SK-N-SH (cell line): ENCODE measurements at places on chromosomes 6 and 20. TPM values are rescaled to one million over a fixed set of nuclear protein-coding genes. Genes with fewer than 3 reads are reported as not detected.

The PSORS1C2 gene
- not detected in 2 replicates for polyA plus RNA-seq

The SNAI1 gene
- 3.7 and 6.2 TPM in 2 replicates for polyA plus RNA-seq

The BHLHE23 gene
- polyA plus RNA-seq, result not detected in 2 replicates

The PSMB8 gene
- 52.8 and 55.7 TPM in 2 replicates for polyA plus RNA-seq

- DNase-seq, result no peak
These were observed 97.5 kb downstream of the AIG1 start for GRCh38 chr6:143158113-143158581.

DNA sequence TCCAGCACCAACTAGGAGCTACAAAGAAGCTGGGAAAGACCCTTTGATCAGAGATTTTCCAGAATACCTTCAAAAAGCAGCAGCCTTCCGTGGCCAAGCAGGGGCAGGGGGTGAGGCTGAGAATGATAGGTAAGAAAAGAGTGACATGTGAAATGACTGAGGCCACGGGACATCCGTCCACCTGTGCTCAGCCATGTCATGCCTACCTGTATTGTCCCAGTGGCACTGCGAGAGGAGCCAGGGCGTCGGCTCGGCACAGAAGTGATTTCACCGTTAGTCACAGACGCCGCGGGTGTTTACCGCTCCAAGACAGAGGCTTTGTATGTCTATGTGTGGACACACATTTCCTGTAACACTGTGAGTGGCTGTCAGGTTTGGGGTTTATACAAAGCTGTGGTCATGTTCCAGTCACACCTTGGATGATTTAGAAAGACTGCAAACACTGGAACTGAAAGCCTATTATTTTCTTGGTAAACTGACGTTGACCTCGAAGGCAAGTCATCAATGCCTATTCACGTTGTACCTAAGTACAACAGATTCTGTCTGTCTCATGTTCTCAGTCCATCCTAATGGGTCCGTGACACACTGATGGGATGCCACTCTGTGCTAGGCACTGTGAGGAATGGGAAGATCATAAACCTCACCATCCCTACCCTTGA is 32.1 kb upstream of the JAG1 start:
- no peak for DNase-seq

DNA sequence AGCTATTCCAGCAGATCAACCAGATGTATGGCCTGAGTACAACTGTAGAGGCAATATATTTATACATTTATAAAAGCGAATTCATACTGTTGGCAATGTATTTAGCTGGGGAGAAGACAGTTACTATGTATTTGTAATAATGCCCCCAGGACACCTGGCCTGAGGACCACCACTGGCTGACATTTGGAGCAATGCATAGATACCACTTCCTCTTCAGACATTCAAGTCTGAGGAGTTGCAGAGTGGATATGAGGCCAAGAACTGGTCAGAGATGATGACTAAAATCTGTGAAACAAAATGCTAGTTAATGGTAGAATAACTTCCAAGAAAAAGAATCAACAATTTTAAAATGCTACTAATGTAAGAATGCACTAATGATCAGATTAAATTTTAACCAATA is 462.3 kb downstream of the CDC5L start:
- no peak for DNase-seq

- DNase-seq, result no peak
These were observed 37.7 kb upstream of the DEFB112 start for GRCh38 chr6:50087231-50087954.

GRCh38 chr6:47138046-47138445 is 95.9 kb upstream of the ADGRF1 start:
- DNase-seq, result no peak

DNA sequence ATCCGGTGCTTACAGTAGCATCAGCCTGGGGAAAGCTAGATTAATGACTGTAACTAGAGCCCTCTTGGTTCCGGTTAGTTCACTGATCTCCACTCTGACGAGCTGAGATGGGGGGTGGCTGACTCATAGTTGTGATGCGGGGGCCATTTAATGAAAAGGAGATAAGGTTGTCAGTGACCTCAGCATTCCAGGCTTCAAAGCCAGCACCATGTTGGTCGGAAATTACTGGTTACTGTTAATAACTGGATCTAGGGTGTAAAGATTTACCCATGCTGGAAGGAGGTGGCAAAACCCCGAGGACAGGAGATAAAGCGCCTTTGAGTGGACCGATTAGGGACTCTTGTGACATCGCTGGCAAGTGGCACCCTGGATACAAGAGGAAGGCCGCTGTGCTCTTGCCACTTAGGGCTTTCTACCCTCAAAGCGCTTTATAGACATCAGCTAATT is 21.1 kb downstream of the FOXC1 start:
- DNase-seq, result no peak

DNA sequence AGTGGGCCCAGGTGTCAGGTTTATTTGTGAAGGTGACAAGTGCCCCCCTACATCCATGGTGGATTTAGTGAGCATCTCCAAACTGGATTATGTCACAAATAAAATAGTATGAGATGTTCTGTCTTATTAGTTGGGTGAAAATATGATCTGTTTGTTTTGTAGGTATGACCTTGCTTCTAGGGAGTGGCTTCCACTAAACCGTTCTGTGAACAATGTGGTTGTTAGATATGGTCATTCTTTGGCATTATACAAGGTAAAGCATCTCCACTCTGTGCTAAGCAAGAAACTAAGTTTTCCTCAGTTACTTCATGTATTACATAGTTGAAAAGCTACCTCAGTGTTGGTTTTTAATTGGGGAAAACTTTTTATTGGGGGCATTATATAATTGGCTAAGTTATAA is 88.4 kb downstream of the ATRN start:
- no peak for DNase-seq

GRCh38 chr20:62961310-62961783 is 8.8 kb downstream of the SLC17A9 start:
- DNase-seq, result peak; percentile 72

GRCh38 chr6:65979120-65979519 is 272.1 kb upstream of the EYS start:
- DNase-seq, result no peak

DNA sequence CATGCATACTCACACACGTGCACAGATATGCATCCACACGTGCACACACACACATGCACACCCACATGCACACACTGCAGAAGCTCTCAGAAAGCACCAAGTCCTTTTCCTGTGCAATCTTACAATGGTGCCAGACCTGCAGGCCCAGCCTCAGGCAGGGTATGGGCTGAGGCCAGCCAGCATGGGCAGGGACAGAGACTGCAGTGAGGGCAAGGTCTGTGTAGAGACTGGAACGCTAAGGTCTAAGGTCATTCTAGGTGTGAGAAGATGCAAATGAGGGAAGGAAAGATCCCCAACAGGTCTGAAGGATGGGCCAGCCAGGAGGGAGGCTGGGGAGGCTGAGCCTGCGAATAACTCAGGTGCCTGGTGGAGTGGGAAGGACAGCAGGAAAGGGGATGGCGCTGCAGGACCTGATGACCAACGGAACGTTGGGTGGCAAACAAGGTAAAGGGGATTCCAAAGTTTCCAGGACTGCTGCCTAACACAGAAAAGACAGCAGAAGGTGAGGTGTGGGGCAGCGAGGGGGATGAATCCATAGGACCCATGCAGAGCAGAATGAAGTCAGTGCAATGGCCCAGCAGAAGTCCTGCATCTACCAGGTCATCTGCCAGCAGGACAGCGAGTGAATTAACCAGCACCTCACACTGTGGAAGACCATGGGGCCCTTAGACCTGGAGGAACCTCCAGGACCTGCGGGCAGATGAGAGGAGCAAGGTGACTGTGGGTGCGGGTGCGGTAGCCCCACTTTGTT is 67.0 kb downstream of the ABHD12 start:
- DNase-seq, result no peak

DNA sequence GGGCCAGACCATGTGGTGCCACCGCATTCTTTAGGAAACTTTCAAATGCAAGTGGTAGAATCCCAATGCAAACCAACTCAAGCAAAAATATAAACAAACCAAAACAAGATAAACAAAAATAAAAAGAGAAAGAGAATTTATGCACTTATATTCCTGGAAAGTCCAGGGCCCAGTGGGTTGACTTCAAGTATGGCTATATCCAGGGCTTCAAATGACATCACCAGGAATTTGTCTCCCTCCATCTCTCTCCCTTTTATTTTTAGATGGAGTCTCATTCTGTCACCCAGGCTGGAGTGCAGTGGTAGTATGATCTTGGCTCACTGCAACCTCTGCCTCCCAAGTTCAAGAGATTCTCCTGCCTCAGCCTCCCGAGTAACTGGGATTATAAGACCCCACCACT is 56.1 kb upstream of the PNRC1 start:
- no peak for DNase-seq

GRCh38 chr6:97095311-97095850 is 170.9 kb downstream of the KLHL32 start:
- DNase-seq, result no peak

GRCh38 chr6:34602318-34603111 is 46.4 kb upstream of the SPDEF start:
- no peak for DNase-seq
